ENCODE measurements at places on chromosomes 5 and 9.

DNA sequence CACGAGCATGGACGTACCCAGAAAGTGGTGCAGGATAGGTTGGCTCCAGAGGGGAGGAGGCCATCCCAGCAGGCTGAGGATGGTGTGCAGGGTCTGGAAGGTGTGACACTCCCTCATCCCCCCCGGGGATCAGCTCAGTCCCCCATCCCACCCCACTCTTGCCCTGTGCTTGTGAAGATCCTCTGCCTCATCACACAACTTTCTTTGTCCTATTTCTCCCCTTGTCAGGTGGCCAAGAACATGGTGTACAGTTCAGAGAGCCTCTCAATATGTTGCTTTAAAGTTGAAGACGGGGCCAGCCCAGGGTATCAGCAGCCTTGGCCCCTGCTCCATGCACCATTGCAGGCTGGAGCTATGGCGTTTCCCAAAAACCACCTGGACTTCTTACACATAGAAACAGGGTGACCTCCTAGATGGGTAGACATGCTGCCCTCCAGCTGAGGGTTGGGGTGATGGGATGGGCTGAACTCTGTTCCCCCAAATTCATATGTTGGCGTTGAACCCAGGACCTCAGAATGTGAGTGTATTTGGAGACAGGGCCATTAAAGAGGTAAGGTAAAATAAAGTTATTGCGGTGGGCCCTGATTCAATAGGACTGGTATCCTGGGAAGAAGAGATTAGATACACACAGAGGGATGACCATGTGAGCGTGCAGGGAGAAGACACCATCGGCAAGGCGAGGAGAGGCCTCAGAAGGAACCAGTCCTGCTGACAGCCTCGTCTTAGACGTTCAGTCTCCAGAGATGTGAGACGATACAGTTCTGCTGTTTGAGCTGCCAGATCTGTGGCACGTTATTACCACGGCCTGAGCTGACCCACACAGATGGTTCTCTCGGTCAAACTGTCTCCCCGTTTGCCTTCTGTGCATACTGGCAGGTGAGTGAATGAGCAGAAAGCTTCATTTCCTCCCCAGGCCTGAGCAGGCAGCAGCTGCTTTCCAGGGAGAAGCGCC is 272.5 kb downstream of the GADD45G start:
- DNase-seq = no peak

DNA sequence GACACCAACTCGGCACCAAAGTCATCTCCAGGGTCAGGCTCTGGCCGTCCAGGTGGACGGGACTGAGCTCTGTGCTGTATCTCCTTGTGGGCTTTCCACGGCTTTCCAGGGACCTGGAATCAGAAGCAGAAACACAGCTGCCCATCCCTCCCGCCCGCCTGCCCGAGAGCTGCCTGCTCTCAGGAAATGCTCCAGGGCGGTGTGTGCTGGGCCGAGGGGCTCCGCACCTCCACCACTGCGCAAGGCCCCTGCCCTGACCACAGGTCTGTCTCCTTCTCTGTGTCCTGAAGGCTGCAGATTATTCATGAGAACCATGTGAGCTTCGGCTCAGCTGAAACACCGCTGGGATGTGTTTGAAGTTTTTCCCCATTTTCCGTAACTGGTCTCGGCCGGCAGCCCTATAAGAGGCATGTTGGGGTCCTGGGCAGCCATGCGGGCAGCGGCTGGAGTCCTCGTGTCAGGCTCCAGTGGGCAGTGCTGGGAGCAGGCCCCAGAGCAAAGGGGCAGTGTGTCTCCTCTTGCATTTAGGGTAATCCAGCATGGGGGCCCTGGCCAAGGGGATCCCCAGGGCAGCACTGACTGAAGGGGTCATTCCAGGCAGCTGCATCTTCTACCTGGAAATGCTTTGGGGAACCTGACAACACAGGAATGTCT is 22.8 kb downstream of the NKD2 start:
- no peak for DNase-seq

DNA sequence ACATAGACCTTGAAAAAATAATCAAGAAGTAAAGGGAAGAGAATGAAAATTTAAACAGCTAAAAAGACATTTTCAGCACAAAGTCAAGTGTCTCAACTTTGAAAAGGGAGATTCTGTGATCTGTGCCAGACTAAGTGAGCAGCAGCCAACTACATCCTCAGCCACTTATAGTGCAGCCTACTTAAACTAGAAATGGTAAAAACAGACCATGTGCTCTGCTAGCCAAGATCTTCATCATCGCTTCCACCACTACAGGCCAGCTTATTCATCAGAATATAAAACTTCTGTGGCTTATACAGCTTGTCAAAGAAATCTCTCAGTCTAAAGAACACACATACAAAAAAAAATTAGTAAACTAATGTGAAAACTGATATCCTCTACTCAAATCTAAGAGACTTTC is 63.5 kb downstream of the CEMIP2 start:
- no peak for DNase-seq

GRCh38 chr5:179373961-179374505 is 28.8 kb upstream of the ADAMTS2 start:
- DNase-seq = no peak

DNA sequence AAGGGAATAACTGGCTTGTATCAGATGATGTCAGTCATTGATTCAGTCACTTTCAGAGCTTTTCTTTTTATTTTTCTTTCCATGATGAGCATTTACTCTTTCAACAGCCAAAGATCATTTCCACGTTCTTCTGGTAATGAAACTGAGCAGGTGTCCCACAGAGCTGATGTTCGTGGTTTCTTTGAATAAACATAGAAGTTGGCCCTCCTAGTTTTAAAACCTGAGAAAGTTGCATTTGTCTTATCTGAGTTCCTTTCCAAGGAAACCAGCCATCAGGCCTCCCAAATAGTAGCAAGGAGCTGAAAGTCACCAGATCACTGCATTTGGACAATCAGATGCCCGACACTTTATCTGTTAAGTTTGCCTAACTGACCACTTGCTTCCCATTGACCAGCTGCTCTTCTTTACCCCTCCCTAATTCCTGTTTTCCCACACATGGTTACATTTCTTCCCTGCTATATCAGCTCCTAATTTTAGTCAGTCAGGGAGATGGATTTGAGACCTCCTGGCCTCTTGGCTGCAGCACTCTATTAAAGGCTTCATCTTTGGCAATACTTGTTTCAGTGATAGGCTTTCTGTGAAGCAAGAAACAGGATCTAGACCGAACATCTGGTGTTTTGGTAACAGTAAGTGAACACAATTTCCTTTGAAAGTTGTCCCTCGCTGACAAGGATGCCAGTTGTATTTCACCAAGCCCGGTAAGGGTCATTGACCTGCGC is 420.8 kb downstream of the CHSY3 start:
- DNase-seq = no peak

DNA sequence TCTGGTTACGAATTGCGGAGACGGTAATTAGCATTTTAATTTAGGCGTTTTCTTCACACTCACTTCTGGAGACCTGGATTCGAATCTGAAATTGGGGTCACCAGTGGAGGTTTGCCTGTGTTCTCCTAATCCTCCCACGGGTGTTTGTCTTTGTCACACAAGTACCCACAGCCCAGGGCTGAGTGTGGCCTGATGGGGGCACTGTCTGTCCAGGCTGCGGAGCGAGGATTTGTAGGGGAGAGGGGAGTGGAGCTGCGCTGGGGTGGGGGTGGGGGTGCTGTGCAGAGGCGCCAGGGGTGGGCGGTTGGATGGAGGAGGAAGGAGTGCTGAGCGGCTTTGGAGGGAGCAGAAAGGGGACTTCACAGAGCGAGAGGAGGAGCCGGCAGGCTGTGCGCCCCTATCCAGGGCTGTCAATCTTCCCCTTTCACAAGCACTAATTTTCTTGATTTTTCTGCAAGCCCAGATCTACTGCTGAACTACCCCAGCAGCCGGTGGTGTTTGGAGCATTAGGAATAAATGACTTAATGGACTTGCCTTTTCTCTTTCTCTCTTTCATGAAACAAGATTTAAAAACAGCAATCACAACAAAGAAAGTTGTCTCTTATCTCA is 53.1 kb downstream of the TSPAN17 start:
- DNase-seq = no peak

DNA sequence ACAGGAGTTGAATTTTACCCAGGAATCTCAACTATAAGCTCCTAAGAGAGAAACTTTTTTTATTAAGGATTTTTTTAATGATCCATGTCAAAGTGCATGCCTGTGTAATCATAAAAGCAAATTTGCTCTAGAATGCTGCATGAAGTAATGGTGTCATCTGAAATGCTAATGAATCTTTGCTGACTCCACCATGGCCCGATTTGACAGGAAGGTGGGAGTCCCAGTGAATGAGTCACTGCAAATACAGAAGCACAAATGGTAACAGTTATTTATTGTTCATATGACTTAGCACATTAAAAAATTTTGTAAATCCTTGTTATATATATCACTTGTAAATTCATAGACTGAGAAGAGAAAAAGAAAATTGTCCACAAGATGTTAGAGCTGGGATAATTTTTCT is 341.3 kb downstream of the RASEF start:
- DNase-seq = no peak

DNA sequence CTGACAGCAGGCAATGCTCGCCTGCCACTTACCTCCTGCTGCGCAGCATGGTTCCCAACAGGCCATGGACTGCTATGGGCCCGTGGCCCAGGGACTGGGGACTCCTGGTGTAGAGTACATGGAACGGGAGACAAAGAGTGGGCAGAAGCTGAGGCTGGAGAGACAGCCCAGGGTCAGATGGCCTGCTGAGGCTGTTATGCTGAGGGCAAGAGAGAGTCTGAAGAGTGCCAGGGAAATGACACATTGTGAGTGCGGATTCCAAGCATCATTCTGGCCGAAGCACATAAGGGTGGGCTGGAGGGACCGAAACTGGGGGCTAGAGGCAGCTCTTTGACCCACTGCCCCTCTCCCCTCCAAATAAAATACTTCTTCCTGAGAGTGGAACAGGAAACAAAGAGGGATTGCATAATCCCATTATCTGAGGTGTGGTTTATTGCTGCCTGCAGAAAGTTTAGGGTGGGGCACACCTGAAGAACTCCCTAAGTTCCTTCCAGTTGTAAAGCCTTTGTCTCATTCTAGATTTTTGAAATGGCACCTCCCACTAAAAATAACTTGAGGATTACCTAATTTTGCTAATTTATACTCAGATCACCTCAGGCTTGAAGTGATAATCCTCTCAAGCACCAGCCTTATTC is 158.1 kb downstream of the ATP10B start:
- no peak for DNase-seq

GRCh38 chr5:175253597-175253996 is 190.4 kb downstream of the DRD1 start:
- no peak for DNase-seq

DNA sequence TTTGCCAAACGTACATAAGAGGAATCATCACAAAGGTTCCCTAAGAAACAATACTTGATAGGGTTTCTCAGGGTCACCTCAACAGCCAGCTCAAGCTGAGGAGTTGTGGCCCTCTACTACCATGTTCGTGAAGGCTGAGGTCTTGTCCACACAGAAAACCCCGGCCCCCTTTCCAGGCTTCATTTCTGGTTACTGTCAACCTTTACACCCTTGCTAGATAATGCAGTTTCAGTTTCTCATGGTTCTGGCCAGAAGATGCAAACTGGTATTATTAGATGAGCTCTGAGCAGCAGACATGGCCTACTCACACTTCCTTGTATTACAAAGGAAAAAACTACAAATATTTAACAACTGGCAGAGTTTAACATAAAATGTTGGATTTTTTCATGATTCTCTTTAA is 22.8 kb upstream of the KCNN2 start:
- DNase-seq = no peak

DNA sequence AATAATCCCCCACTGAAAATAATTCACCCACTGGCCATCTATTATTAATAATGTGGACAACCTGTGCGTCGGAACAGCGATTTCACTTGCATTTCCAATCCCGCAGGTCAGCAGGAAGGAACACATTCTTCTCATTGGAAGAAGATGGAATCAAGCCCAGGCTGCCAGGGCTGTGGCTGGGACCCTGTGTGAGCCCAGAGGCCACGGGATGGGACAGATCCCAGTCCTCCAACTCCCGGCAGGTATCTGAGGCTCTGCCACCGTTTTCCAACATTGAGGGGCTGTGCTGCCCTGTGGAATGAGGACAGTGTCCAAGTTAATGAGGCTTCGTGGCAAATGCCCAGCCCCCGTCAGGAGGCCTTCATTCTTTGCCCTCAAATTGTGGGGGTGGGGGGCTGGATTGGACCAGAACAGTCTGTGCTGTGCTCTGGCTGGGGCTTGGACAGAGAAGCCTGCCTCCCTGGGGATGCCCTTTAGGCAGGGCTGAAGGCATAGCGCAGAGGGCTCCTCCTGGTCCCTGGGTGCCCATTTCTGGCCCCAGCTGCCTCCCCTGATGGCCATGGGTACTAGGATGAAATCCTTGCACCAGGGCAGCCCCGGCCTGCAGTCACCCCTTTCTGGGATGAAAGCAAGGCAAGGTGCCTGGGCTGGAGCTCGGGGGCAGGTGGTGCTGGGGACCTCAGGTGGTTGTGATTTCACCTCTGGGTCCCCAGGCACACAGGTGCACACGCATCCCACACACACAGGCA is 195.0 kb upstream of the PPP1R26 start:
- no peak for DNase-seq

GRCh38 chr5:105872569-105873270 is 1798.0 kb downstream of the EFNA5 start:
- DNase-seq = no peak

GRCh38 chr5:124355928-124356327 is 390.5 kb downstream of the ZNF608 start:
- no peak for DNase-seq

DNA sequence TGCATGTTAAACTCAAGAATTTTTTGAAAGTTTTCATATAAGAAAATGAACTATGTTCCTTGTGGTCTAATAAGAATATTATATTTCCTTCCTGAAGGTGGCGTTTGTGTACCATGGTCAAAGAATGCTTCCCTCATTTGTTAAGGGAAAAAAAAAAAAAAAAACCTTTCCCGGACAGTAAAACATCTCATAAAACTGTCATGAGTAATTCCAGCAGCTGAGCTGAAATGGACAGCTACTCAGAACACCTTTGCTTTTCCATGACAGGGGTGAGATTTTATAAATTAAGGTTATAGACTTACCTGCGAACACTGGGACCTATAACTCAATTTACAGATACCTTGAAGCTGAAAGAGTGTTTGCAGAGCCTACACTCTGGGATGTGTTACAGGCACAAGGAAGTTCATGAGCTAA is 113.2 kb upstream of the RANBP3L start:
- peak; percentile 45 for DNase-seq

DNA sequence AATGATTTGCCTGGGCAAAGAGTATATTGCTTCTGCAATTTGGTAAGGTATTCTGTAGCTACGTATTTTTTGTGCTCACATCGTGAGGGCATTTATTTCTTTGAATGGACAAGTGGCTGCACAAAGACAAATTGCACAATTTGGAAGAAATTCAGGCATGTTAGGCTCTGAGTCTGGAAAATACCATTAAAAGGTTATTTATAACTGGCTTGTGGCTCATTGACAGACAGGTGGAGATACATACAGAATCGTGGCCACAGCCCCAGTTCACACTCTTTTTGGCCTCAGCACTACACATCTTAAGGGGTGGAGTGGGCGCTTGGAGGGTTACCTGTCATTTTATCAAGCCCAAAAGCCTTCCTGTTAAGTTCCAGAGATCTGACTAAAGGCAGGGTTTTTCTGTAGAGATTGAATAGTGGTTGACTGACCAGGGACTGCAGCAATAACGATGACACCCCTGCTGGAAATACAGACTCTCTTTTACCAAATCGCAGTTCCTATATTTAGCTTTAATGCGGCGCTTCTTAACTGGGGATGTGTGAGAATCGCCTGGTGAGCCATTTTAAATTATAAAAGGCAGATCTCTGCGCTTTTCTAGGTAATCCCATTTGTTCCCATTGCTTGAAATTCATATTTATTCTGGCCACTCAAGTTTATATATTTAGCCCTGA is 14.7 kb downstream of the MAN2A1 start:
- DNase-seq = no peak

GRCh38 chr9:28293369-28294090 is 720.2 kb upstream of the C9orf72 start:
- DNase-seq = no peak
